Lower lobe of right lung (tissue), 2 donors: ENCODE measurements at places on chromosomes 5 and 9. TPM values are rescaled to one million over a fixed set of nuclear protein-coding genes. Genes with fewer than 3 reads are reported as not detected.

DNA sequence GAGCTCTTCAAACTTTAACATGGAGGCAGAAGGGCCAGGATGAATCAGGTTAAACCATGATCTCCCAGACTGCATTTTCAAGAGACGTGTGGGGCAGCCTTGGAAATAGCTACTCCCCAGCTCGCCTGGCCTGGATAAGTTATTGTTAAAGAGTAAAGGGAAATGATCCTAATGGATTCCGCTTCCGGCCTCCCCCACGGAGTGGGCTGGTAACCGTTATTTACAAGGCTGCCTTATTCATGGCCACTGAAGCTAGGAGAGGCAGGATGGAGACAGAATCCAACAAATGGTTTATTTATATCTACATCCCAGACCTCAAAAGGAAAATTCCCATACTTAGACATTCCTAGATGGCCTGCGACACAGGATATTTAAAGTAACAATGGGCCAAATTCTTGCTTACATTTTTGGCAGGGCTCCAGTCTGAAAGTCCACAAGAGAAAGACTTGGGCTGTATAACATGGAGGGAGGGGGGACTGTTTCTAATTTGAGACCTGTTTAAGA lies 27.9 kb downstream of the SPRY4 start:
- no peak overlapping the region for H3K27ac ChIP-seq
- H3K27me3 ChIP-seq = no peaks in the 10 kb centered on the region
- no peaks in the 10 kb centered on the region for H3K36me3 ChIP-seq
- DNase-seq = no peak

Gene NEURL1B
- 24.8 TPM for total RNA-seq

Gene CCNI2
- total RNA-seq = 1.1 TPM

DNA sequence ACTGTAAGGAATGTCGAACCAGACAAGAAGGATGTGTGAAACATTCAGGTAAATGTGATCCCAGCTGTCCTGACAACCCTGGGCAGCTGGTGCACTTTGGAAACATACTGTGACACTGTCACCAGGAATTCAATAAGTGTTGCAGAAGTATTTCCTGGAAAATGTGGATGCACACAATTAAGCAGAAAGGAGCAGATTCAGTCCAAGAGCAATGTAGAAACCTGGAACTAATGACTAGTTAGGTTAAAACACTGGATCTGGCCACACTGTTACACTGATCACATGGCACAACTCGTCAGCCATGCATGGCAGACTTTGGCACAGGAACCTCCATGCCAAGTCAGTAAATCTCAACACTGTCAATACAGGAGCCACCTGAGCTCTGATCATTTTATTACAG lies 109.0 kb downstream of the FAM174A start:
- H3K27ac ChIP-seq = no peak overlapping the region
- no peak for DNase-seq
- H3K27me3 ChIP-seq = no peaks in the 10 kb centered on the region
- no peak overlapping the region for H3K4me3 ChIP-seq
- no peaks in the 10 kb centered on the region for H3K4me1 ChIP-seq

DNA sequence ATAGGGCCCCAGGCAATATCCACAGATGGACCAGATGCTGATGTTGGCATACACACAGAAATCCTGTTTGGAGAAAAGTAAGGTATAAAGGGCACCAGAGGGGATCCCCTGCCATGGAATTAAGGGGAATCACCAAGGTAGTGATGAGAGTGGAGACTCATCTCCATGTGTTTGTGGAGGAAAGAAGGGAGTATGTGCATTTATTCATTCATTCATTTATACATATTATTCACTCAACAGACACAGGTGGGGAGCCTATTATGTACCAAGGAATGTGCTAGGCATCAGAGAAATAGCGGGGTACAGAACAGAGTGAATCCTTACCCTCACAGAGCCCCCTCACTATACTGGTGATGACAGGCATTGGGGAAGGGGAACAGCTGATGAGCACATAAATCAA lies 116.8 kb upstream of the IL12B start:
- H3K4me3 ChIP-seq = no peak overlapping the region
- H3K4me1 ChIP-seq = peaks cover 17% of the 10 kb centered on the region
- DNase-seq = no peak

Gene EQTN
- not detected for total RNA-seq

GRCh38 chr9:133023117-133023890 lies 7.5 kb upstream of the GTF3C5 start:
- H3K4me3 ChIP-seq = no peak overlapping the region
- H3K27me3 ChIP-seq = no peaks in the 10 kb centered on the region
- H3K4me1 ChIP-seq = peaks cover 10% of the 10 kb centered on the region
- no peak overlapping the region for H3K27ac ChIP-seq
- H3K36me3 ChIP-seq = no peaks in the 10 kb centered on the region

DNA sequence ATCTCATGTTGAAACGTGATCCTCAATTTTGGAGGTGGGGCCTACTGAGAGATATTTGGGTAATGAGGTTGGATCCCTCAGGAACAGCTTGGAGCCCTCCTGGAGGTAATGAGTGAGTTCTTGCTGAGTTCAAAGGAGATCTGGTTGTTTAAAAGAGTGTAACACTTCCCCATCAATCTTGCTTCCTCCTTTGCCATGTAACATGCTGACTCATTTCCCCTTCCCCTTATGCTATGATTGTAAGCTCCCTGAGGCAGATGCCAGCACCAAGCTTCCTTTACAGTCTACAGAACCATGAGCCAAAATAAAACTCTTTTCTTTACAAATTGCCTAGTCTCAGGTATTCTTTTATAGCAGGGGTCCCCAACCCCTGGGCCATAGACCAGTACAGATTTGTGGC lies 352.3 kb downstream of the SLCO4C1 start:
- no peak overlapping the region for H3K27ac ChIP-seq
- H3K27me3 ChIP-seq = no peaks in the 10 kb centered on the region
- no peak overlapping the region for H3K4me3 ChIP-seq
- no peak for DNase-seq
- H3K36me3 ChIP-seq = no peaks in the 10 kb centered on the region
- no peaks in the 10 kb centered on the region for H3K4me1 ChIP-seq

- DNase-seq = no peak
- peaks cover 5% of the 10 kb centered on the region for H3K4me1 ChIP-seq
- H3K27me3 ChIP-seq = no peaks in the 10 kb centered on the region
- no peak overlapping the region for H3K27ac ChIP-seq
- H3K4me3 ChIP-seq = no peak overlapping the region
- H3K36me3 ChIP-seq = peaks cover 67% of the 10 kb centered on the region
Measured at GRCh38 chr9:124306098-124306735, 48.5 kb downstream of the NEK6 start.

Gene NACC2
- 27.0 TPM for total RNA-seq

GRCh38 chr9:93908591-93909241 lies 46.4 kb downstream of the BARX1 start:
- peak; percentile 15 for DNase-seq
- H3K4me1 ChIP-seq = no peaks in the 10 kb centered on the region
- H3K27ac ChIP-seq = no peak overlapping the region
- H3K4me3 ChIP-seq = no peak overlapping the region

Gene GRAMD2B
- total RNA-seq = 13.7 TPM

DNA sequence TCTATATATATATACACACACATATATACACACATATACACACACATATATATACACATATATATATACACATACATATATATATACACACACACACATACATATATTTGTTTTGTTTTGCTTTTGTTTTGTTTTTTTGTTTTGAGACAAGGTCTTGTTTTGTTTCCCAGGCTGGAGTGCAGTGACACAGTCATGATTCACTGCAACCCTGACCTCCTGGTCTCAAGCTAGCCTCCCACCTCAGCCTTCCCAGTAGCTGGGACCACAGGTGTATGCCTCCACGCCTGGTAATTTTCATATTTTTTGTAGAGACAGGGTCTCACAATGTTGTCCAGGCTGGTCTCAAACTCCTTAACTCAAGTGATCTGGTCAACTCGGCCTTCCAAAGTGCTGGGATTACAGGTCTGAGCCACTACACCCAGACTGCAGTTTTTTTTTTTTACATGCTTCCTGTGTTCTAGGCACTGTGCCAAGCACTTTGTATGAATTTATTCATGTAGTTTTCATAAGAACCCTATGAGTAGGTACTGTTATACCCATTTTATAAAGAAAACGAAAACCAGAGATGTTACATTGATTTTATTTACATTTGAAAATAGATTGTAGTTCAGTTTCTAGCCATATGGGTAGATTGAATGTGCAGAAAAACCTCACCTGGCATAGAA lies 120.7 kb downstream of the PBX3 start:
- H3K27ac ChIP-seq = no peak overlapping the region
- H3K4me3 ChIP-seq = no peak overlapping the region
- peaks cover 4% of the 10 kb centered on the region for H3K4me1 ChIP-seq
- H3K36me3 ChIP-seq = no peaks in the 10 kb centered on the region
- DNase-seq = no peak
- no peaks in the 10 kb centered on the region for H3K27me3 ChIP-seq

DNA sequence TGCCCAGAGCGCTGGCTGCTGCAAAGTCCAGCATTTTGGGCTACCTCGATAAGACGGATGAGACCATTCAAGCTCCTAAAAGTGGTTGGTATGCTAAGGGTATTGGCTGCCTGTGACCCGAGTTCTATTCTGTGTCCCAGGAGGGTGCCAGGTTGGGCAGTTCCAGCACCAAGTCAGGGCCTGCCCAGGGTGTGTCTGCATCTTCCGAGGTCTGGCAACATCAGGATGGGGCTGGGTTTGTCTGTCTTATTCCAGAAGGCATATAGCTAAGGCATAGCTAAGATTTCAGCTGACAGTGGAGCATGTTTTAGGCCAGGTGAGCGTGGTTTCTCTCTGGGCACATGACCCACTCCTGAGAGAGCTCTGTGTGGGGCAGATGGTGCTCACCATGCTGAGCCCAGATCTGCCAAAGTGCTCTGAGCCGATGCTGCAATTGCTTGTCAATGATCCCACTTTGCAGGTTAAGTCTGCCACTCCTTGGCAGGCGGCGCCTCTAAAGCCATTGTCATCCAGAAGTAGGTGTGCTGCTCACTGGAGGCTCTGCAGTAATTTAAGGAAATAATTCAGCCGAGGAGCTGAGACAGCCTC lies 7.8 kb downstream of the SLC9A3 start:
- no peaks in the 10 kb centered on the region for H3K4me1 ChIP-seq
- H3K36me3 ChIP-seq = no peaks in the 10 kb centered on the region
- no peak overlapping the region for H3K4me3 ChIP-seq
- no peak for DNase-seq
- H3K27me3 ChIP-seq = peaks cover 50% of the 10 kb centered on the region
- no peak overlapping the region for H3K27ac ChIP-seq

Gene CEP72
- total RNA-seq = 10.6 TPM

Gene SPATA31E1
- total RNA-seq = not detected

DNA sequence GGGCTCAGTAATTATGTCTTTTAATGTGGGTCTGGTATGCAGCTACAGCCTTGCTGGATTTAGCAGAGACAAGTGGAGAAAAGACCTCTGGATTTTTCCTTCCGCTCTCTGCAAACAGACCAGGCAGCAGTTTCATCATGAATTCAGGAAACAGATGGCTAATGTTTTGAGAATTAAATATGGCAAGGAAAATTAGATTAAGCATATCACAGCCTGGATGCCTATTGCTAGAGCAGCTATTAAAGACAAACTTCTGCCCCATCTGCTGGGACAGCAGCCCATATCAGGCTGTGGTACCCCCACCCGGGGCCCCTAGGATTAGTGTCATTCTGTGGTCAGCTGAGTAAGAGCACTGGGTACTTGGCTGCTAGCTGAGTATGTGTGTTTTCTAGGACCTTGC lies 6.2 kb downstream of the SKP2 start:
- no peak for DNase-seq
- no peak overlapping the region for H3K4me3 ChIP-seq
- peaks cover 17% of the 10 kb centered on the region for H3K4me1 ChIP-seq
- peaks cover 53% of the 10 kb centered on the region for H3K36me3 ChIP-seq

- peak overlapping the region; percentile 70 for H3K4me3 ChIP-seq
- peaks cover 14% of the 10 kb centered on the region for H3K4me1 ChIP-seq
- peak; percentile 50 for DNase-seq
- H3K27me3 ChIP-seq = no peaks in the 10 kb centered on the region
- H3K36me3 ChIP-seq = no peaks in the 10 kb centered on the region
Measured at GRCh38 chr9:13278368-13279246, 885 bp downstream of the MPDZ start.
